Amygdala (tissue), 56 donors: ENCODE measurements at places on chromosomes 5 and 9.

DNA sequence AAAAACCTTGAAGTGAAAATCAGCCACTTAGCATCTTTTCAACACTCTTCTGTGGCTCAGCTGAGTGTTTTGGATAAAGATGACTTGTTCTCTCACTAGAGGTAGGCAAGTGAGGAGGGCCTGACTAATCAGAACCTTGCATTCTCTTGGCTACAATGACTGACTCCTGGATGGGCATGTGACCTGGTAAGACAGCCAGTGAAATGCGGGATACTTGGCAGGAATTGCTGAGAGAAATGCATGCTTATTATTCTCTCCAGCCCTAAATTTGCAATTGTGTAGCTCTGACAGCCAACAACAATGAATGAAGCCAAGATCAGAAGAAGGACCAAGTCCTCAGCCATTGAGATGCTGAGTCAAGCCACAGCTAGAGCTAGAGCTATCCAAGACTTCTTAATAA is 490.5 kb upstream of the ZNF608 start:
- no peak for DNase-seq

- no peak for DNase-seq
These were observed 974.5 kb upstream of the CDH10 start for GRCh38 chr5:25619273-25619672.

DNA sequence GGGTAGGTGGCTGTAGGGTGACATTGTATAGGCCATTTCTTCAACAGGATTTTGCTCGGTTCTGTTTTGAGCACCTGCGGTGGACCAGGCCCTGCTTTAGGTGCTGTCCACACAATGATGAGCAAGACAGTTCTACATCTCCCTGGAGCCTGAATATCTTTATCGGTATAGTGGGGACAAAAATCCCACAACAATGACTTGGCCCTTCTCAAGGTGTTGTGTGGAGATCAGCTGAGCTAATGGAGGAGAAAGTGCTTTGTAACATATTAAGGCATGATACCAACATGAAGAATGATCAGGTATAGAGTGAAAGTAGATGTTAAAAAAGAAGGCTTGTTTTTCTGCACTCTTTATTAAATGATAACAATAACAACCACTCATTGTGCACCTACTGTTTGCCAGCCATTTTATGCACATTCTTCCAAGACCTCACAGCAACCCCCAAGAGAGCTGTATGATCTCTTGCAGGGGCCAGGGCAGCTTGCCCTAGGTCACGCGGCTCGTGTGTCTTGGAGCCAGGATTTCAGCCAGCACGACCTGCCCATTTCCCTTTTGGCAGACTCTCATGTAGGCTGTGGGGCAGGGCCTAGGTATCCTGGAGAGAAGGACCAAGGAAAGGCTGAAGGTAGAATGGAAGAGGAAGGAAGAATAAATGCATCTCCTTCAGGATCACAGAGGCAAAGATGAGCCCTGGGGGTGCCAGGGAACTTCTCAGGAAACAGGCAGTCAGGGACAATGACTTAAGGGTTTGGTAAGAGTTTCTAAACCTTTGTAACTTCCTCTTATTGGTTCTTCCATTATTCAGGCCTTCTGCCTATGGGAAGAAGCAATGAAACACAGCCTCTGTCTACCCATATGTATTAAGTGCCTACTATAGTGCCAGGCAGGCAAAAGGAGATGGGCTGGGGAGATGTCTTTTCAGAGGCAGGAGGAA is 50.0 kb upstream of the PPARGC1B start:
- no peak for DNase-seq

DNA sequence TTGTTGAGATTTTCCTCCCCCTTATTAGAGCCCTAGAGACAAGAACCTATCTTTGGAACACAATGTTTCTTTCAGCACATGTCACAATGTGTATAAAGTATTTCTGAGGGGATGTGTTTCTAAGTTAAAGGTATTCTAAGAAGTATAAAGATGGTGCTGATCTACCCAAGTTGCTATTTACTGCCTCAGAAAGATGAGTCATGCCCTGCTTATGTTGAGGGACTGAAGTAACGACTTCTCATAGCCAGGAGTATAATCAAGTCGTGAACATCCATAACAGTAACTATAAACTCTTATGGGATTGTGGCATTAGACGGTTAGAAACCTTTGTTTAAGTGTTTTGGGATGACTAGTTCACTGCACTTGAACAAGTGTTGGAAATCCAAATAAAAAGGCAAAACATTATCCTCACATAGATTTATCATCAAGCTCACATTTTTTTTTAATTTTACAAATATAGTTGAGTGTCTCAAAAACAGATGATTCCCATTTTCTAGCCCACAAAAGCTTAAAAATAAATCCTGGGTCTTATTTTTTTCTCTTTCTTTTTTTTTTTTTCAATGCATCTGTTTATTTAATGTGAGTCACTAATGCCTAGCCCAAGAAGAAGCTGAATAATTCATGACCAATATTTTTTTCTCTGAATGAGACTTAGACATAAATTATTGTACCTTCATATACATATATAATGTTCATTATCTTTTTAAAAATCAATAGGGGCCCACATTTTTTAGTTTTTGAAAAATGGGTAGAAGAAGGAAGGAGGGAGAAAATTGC is 12.2 kb upstream of the TMEM252 start:
- no peak for DNase-seq

GRCh38 chr9:12719431-12719830 is 26.2 kb downstream of the TYRP1 start:
- no peak for DNase-seq

DNA sequence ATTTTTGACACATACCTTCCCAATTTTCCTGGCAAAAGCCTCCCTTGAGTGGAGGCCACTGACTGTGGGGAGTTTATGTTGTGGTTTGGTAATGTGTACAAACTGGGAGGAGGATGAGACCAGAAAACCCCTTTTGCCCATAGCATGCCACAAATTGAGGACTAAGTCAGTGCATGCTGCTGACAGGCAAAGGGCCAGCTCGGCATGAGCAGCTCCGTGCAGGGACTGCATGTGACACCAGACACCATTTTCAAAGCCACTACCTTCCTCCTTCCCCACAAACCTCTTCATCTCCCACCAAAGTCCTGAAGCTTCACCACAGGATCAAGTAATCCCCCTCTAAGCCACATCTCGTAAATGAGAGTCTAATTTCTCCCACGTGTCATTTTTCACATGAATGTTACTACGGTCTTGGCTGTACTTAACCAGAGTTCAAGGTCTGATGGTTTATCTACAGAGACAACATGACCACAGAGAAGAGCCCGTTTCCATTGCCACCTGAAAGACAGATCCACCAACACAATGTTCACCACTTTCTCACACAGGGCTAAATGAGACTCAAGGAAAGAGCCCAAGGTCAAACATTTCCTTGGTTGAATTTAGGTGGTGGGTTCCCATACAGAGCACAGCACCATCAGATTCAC is 106.5 kb downstream of the NFIB start:
- no peak for DNase-seq

GRCh38 chr9:89896806-89897340 is 292.1 kb downstream of the GADD45G start:
- no peak for DNase-seq
